ENCODE measurements at places on chromosomes 7 and 10.

- DNase-seq, result no peak
These were observed 184.9 kb downstream of the ADARB2 start for GRCh38 chr10:1552406-1552805.

- DNase-seq, result no peak
These were observed 31.8 kb upstream of the BMPER start for GRCh38 chr7:33873518-33873917.

DNA sequence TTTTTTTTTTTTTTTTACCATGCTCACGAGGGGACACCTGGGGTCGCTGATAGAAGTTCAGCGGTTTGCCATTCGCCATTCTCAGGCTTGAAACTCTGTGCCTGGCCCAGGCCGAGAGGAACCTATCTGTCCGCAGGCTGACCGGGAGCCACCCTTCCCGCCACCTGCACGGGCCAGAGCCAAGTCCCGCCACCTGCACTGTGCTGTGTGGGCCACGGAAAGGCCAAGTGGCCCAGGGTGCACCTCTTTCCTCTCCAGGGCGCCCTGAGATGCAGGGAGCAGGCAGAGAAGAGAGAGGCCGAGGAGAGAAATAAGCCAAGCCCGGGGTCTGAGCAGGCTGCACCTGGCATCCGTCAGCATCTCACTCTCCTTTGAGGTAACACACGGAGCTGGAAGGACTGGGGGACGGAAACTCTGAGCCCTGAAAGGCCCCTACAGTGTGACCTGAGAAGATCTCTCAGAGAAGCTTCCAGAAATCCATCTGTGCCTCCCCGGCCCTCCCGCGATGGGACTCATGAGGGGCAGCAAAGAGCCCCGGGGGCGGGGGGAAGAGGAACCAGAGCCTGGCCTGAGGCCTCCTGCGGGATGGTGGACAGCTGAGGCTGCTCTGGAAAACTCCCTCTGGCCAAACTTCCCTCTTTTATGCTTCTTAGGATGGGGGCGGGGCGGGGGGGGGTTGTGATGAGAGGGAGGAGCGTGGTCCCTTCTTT, 46.6 kb downstream of the PRKAG2 start:
- no peak for DNase-seq

- no peak for DNase-seq
These were observed 109.4 kb downstream of the MAD1L1 start for GRCh38 chr7:2123360-2123759.

DNA sequence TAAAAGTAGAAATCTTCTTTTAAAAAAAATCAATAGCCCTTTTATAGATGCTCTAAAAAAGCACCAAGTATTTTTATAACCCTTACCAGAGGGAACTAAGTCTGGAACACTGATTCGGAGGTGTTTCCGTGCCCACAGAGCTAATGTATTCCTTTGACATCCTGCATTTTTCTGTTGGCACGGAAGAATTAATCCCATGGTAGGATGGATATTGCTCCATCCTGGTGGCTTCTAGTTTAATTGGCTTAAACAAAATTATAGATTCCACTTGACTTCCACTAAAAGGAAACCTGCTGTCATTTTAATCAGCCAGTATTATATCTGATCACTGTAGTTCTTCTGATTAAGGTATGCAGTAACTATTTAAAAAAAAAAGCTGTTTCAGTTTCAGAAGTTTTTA, 164.0 kb upstream of the NPS start:
- DNase-seq, result no peak

DNA sequence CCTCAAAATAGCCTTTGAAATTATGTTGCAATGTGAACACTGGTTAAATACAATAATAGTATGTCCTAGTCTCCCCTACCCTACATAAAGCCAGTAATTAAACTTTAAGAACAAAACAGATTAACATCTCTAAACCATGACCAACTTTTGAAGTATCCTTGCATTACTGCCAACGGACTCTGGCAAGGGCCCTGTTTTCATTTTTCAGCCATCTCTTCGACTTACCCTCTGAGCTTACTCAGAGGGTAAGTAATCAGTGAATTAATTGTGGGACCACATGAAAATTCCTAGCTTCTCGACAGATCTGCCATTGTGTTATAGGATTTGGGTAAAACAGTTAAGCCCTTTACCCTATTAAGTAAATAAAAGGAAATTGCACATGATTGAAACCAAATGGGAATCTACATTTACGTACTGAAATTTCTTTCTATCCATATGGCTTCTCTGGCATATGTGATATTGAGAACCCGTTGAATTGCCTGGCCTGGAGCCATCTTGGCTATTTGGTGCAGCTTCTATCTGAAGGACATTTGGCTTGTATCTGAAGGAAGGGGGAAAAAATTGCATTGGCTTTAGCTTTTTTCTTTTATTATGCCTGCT, 39.6 kb downstream of the DYNC1I1 start:
- peak; percentile 72 for DNase-seq

- DNase-seq, result no peak
These were observed 65.4 kb downstream of the TACC2 start for GRCh38 chr10:122054048-122055025.

GRCh38 chr7:81740403-81740802, 29.4 kb downstream of the HGF start:
- no peak for DNase-seq
